Activated naive CD8-positive, alpha-beta T cell treated with anti-CD3 and anti-CD28 coated beads, Interleukin-2, amount 50 U/mL, for 16 hours (primary cell): ENCODE measurements at places on chromosomes 11 and 22.
A peak's percentile ranks its signal among the peaks of the same experiment; 100 is the strongest.

- no peak for DNase-seq
These were observed 47.6 kb downstream of the BRD1 start for GRCh38 chr22:49779853-49780697.

DNA sequence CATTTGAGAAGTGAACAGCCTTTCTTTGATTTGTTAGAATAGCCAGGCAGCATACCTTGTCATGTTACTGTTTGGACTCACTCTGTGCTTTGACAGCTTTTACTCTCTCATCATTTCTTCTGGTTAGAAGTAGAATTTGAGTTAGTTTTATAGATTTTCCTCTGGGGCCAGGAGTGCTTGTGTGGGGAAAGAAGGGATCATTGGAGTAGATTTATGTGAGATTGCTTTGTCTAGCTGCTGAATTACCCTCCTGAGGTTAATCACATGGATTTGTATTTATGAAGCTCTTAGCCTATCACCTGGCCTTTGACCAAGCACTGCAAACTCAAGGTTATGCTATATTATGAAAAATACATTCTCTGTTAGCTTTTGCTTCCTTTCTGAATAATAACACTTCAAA, 54.3 kb downstream of the SWAP70 start:
- no peak for DNase-seq

DNA sequence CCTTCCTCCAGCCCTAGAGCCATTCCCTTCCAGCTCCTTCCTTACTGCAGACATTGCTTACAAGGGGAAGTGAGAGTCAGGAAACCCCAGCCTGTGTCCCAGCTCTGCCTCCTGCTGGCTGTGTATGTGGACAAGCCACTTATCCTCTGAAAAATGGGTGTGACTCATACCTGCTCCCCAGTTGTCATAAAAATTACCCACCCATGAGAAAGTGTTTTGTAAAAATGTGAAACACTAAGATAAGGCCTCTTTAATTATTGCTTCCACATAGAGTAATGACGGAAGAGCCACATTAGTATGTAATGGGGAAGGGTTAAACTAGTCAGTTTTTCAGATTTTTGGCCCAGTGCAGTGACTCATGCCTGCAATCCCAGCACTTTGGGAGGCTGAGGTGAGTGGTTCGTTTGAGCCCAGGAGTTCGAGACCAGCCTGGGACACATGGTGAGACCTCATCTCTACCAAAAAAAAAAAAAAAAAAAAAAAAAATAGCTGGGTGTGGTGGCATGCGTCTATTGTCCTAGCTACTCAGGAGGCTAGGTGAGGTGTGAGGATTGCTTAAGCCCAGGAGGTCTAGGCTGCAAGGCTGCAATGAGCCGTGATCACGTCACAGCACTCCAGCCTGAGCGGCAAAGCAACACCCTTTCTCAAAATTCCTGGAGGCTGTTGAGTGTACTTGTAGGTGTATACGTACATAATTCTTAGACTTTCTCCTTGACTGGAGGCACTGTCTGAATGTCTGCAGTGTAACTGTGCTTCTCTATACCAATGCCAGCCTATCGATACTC, 84.9 kb downstream of the CTTN start:
- no peak for DNase-seq

- no peak for DNase-seq
These were observed 33.4 kb downstream of the AP2A2 start for GRCh38 chr11:959027-959426.

DNA sequence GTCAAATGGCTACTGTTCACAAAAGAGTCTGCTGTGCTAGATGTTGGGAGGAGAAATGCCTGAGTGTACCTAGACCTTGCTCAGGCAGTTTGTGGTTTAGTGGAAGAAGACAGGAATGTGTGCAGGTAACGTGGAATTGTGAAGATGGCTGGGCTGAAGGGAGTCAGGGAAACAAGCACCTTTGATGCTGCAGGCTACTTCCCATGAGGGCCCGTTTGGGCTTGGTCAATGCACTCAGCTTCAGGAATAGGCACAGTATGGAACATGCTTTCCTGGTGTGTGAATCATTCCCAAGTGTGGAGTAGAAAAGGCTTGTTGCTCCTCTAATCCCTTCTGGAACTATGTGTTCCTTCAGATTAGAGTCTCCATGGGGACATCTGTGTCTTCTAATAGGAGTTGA, 318.3 kb upstream of the MTNR1B start:
- DNase-seq = no peak

DNA sequence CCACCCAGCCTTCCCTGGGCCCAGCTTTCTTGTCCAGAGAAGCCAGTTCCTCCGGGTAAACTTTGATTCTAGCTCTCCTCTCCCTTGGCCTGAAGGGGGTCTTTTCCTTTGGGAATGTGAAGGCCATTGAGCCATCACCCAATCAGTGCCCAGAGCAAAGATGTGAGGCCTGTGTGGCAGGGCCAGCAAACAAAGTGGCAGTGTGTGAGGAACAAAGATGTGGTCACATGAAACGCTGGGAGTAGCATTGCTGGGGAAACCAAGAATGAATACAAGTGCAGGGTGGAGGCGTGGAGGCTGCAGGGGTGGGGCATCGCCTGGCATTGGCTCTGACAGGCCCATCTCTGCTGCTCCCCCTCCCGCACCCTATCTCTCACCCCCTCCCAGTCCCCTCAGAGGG, 91.9 kb upstream of the BID start:
- no peak for DNase-seq

DNA sequence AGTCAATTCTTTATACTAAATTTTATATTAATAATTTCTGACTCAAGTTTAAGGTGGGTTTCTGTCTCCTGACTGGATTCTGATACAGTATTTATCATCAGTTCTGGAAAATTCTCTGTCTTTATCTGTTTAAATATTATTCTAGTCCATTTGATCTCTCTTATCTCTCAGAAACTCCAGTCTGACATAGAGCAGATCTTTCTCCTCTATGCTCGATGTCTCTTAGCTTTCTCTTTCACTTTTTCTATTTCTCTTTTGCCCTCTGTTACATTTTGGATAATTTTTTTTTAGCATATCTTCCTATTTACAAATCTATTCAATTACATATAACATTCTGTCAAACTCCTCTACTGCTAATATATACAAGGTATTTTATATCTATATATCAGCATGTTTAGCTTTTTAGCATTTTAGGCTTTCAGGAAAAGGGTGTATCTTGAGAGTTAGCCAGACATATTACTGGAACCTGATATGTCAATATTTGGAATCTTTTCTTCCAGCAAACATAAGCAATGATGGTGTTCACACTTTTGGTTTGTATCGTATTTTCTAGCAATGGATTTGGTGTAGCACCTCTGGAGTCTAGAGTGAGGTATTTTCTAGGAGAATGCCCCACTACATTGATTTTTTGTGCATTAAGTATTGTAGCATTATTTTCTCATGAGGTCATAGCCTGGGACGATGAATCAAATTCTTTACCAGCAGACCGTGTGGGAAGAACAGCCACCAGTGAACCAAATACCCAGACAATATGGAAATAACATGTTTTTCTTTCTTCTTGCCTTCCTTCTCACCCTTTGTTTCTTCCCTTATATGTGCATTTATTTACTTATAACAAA, 4.1 kb upstream of the NNMT start:
- DNase-seq = no peak

GRCh38 chr11:35323076-35323868, 96.1 kb downstream of the SLC1A2 start:
- no peak for DNase-seq

DNA sequence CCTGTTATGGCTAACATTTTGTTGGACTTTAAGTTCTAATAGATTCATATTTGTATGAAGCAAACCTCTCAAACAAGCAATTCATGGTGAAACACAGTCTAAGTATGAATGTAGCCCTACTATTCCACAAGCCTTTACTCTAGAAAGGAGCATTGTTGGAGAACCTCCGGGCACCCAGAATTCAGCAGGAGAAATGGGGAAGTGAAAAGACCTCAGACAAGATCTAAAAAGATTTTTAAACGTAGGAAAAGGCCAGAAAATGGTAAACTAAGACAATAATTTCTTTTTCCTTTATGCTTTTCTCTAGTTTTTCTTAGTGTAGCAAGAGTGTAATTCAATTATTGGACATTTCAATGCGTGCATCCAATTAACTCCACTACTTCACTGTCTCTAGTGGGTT, 426.4 kb downstream of the INSC start:
- no peak for DNase-seq

DNA sequence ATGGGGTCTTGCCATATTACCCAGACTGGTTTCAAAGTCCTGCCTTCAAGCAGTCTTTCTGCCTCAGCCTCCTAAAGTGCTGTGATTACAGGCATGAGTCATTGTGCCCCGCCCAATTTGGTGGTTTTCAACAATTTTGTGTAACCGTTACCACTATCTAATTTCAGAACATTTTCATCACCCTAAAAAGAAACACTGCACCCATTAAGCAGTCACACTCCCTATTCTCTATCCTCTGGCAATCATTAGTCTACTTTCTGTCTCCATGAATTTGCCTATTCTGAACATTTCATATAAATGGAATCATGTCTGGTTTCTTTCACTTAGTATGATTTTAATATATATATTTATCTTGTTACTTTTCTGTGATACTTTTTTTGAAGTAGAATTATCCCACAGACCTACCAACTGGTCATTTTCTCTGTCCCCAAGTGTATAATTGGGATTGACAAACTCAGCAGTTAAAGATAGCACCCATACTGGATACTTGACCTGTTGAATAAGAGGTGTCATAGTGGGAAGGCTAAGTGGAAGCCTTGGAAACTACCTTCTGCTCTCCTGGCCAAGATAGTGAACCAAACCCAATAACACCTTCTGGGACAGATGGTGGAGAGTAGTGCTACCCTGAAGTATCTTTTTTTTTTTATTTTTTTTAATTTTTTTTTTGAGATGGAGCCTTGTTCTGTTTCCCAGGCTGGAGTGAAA, 64.8 kb downstream of the STIM1 start:
- DNase-seq = peak; percentile 47

GRCh38 chr22:46537946-46538813, 760 bp upstream of the CELSR1 start:
- DNase-seq = no peak

DNA sequence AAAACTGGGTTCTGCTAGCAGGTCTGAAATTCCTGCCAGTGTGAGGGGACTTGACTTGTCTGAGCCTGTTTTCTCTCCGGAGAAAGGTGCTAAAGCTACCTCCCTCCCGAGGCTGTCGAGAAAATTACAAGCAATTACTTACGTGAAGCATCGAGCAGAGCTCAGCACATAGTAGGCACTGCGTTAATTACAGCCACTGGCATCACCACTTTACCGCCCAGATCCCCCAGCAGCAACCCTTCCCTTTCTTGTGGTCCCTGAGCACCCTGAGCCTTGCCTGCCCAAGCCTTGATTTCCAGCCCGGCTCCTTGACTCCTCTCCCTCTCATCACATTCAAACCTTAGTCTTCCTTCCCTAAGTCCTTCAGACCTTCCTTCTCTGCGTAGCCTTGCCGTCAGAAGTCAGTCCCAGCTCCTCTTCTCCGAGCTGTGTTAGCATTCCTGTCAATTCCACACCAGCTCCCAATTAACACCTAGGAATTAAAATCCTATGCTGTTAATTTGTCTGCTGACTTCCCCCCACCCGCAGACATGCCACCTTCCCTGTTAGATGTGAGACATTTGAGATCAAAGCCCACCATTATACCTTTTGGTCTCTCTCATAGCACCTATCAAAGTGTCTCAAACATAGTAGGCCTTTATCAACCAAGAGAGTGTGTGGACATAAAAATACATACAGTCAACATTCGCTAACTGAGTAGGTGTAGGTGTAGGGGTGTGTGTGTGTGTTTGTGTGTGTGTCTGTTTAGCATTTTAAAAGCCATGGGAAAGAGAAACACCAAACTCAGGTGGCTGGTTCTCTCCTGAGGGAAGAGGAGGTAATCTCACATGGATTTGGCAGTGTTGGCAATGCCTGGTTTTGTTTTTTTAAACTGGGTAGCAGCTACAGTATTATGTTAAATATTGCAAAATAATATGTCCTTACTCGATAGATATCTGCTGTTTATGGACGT, 2.8 kb upstream of the KCNJ5 start:
- no peak for DNase-seq

DNA sequence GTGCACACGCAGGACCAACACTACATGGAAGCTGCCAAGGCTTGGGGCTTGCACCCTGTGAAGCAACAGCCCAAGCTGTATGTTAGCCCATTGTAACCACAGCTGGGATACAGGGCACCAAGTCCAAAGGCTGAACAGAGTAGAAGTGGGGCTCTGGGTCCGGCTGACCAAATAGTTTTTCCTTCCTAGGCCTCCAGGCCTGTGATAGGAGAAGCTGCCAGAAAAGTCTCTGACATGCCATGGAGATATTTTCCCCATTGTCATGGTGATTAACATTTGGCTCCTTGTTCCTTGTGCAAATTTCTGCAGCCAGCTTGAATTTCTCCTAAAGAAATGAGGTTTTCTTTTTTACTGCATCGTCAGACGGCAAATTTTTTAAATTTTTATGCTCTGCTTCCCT, 941.2 kb downstream of the FAM181B start:
- no peak for DNase-seq

DNA sequence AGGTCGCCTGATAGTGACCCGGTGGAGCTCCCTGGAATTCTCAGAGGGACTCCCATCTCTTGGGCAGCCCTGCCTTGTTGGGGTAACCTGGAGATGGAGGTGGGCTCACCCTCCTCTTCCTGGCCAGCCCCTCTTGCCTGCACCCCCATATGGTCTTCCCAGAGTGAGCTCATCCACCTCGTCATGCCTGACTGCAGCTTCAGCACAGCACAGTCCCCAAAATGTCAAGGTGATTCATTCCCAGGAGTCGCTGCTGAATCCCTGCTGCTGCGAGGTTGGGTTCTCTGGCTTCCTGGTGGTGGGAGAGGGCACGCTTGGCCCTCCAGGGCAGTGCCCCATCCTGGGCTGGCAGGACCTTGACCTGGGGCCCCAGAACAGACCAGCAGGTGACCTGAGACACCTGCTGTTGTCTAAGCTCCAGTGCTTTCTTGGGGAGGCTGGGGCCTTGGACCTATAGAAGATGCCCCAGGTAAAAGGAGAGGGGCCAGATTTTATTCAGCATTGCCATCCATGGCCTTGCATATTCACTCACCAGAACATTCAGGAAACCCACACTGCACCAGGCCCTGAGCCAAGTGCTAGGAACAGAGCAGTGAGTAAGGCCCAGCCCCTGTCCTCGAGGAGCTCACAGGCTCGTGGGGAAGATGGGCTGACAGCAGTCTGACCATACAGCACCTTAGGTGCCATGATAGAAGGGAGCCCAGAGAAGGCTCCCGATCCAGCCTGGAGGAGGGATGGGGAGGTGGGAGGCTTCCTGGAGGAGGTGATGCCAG, 72.9 kb downstream of the CACNA1I start:
- no peak for DNase-seq

DNA sequence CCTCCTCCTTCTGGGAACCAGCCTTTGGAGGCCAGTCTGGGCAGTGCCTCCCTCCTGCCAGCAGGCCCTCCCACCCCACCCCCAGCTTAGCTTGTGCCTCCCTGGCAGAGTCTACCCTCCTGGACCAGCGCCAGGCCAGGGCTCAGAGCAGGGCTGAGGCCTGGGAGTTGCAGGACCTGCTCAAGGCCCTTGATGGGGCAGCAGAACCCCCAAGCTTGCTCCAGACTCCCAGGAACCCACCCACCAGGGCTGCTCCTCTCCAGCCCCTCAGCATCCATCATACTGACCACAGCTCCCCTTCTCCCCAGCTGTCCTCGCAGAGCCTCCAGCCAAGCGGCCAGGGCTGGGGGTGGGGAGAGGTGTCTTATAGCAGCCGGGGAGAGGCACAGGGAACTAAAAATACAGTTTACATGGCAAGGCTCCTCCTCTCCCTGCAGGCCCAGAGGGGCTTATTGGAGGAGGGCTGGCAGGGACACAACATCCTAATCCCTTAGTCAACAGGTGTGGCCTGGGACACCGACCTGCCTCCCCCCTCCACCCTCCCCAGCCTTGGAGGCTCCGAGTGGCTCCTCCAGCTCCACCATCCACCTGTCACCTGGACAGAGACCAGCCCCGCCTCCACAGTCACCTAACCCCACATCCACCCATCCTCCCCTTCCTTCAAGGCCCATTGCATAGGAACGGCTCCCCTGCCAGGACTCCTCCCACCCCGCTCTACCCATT, 5.2 kb upstream of the MB start:
- no peak for DNase-seq
